GM12891 (cell line): ENCODE measurements at places on chromosomes 12 and 14.
A peak's percentile ranks its signal among the peaks of the same experiment; 100 is the strongest.

- no peak for DNase-seq
These were observed 54.5 kb upstream of the ALG10 start for GRCh38 chr12:33967760-33968159.

- DNase-seq, result no peak
These were observed 175.2 kb downstream of the PAWR start for GRCh38 chr12:79515530-79515935.

- peak; percentile 5 for DNase-seq
These were observed 221.5 kb upstream of the HMGA2 start for GRCh38 chr12:65602610-65603295.

DNA sequence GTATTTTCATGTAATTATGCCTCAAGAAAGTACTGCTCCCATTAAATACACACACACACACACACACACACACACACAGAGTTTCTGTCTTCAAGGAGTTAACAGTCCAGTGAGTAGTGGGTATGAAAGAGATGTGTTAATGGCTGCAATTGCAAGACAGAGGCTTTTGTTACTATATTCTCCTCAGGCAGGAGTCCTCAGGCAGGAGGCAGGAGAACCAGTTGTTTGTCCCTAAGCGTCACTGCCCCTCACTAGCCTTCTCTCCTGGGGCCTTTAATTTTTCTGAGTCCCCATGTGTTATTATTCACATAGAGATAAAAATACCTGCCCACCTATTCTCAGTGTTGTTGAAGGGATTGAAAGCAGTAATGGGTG, 31.2 kb downstream of the DAD1 start:
- no peak for DNase-seq

DNA sequence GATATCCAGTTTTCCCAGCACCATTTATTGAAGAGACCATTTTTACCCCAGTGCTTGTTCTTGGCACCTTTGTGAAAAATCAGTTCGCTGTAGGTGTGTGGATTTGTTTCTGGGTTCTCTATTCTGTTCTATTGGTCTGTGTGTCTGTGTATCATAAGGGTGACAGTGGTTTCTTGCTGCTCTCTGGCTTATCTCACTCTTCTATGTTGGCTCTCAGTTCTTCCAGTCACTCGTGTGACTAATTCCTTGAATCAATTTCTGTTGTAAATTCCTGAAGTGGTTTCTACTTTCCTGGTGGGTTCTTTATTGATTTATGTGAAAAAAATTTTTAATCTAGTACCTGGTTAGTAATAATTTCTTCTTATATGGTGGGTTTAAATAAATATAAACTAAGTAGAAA, 58.3 kb downstream of the OTOGL start:
- no peak for DNase-seq

DNA sequence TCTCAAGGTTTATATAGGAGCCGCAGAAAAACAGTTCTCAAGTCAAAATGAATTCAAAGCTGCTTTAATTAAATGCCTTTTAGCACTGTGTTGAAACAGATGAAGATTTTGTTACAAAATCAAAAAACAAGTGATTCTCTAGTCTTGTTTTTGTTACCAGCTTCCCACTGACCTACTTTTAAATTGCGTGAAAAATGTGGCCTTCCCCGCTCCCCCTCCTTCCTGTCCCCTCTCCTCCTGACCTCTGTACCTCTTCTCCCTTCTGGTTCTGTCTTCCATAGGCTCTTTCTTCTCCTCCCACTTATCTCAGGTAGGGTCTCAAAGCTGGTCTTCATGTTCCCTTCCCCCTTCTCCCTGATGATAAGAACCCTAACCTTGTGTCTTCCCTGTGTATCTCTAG, 90.0 kb upstream of the MDM1 start:
- DNase-seq, result no peak

- no peak for DNase-seq
These were observed 602 bp downstream of the CHFR start for GRCh38 chr12:132886529-132887477.
